Activated CD8-positive, alpha-beta memory T cell treated with anti-CD3 and anti-CD28 coated beads, Interleukin-2, amount 10 ng/mL, durations not matched to agents 7 days and 5 days (primary cell): ENCODE measurements at places on chromosomes 3 and 15. TPM values are rescaled to one million over a fixed set of nuclear protein-coding genes. Genes with fewer than 3 reads are reported as not detected.

DNA sequence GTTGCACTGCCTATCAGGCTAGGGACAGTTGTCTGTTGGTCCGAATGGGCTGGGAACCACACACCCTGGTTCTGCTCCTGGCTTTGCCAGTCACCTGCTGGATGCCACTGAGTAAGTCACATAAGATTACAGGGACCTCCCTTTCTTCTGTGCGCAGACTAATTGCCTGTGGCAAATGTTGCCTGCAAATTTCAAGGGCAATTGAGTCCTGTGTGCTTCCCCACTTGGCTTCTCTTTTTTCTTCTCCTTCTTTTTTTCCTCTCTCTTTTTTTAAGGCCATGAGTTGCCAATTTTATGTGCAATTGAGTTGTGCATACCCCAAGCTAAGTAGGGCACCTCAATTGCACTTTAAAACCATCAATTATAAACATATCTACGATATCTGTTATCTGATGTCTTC, 963.4 kb downstream of the MCTP2 start:
- no peak for DNase-seq

DNA sequence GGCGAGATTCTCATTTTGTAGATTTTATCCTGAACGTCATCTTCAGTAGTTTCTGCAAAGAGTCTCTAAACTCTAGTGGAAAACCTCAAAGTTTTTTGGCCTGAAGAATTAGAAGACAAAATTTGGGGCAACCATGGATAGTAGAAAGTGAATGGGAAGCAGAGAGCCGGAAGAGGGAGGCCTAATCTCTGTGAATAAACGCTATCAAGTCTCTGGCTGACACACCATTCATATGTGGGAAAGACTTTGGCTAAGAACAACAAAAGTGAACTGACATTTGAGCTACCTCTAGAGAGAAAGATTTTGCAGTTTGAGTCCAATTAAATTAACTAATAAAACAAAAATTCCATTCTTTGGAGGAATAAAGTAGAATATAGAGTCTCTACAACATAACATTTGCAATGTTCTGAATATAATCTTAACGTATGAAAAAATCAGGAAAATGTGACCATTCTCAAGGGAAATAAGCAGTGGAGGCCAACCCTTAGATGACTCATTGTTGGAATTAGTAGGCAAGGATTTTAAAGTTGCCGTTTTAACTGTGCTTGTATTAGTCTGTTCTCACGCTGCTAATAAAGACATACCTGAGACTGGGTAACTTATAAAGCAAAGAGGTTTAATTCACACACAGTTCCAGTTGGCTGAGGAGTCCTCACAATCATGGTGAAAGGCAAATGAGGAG, 184.6 kb downstream of the C3orf38 start:
- DNase-seq = no peak

Gene COLQ
- total RNA-seq = 2.3 TPM

DNA sequence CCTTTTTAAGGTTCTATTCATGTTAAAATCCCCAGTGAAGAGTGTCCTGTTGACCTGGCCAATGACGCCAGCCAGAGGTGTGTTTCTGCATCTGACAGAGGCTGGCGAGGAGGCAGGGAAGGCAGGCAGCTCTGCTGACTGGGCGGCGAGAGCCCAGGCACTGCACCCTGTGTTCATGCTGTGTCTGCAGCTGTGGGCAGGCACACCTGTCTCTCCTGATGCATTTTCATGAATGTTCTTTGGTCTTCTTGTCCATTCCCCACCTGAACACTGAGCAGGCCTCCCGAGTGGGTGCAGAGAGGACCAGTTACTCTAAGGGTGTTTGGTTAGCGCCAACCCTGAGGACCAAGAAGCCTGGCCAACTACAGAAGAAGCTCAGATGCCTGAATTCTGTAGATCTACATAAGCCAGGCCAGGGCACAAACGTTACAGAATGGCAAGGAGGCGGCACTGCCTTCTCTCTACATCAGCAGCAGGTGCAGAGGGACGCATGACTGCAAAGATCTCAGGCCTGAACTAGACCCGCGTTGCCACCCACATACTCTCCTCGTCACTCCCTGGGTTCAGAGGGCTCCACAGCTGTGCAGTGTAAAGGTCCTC, 233.7 kb downstream of the OCA2 start:
- no peak for DNase-seq

- DNase-seq = no peak
Observed at GRCh38 chr3:110971010-110971601, 100.5 kb upstream of the NECTIN3 start.

Gene CHRNA7
- total RNA-seq = 0.55 TPM

Gene CSPG5
- total RNA-seq = 0.32 TPM

Gene KY
- not detected for total RNA-seq

DNA sequence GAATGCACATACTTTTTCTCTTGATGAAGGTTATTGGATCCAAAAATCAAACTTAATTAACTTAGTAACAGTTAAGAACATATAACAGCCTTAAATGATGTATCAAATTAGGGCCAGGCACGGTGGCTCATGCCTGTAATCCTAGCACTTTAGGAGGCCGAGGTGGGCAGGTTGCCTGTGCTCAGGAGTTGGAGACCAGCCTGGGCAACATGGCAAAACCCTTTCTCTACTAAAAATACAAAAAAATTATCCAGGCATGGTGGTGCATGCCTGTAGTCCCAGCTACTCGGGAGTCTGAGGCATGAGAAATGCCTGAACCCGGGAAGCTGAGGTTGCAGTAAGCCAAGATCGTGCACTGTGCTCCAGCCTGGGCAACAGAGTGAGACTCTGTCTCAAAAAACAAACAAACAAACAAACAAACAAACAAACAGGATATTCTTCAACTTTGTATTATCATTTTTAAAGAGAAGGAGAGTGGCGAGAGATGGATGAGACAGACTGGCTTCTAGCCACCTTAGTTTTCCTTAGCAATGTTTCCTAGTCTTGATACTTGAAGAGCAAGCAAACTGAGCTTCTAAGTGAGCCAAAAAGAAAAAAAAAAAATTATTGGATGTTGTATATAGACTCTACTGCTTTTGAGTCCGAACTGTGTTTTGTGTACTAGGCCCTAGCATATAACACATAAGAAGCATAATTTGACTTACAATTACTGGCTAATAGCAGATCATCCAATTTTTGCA, 13.8 kb downstream of the SPRED1 start:
- no peak for DNase-seq
